ENCODE measurements at places on chromosomes 7 and 10.

GRCh38 chr10:124273141-124273540 is 145.6 kb downstream of the OAT start:
- no peak for DNase-seq

- DNase-seq, result no peak
These were observed 116.2 kb downstream of the CDH23 start for GRCh38 chr10:71512761-71513539.

DNA sequence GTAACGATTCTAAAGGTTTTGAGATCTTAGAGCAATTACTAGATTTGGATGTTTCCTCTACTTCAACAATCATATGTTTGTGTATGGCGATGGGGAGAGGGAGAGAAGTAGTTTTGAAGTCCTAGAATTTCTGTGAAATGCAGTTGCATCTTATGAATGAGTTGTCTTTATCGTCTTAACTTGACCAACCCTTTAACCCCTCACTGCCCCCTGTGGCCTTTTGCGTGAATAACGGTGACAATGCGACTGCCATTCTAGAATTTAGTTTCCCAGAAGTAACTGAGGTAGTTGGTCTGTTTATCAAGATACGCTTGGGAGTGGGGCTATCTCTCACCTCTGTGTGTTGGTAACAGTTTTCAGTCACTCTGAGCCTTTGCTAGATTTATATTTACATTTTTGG is 204.6 kb downstream of the HDAC9 start:
- DNase-seq, result no peak

DNA sequence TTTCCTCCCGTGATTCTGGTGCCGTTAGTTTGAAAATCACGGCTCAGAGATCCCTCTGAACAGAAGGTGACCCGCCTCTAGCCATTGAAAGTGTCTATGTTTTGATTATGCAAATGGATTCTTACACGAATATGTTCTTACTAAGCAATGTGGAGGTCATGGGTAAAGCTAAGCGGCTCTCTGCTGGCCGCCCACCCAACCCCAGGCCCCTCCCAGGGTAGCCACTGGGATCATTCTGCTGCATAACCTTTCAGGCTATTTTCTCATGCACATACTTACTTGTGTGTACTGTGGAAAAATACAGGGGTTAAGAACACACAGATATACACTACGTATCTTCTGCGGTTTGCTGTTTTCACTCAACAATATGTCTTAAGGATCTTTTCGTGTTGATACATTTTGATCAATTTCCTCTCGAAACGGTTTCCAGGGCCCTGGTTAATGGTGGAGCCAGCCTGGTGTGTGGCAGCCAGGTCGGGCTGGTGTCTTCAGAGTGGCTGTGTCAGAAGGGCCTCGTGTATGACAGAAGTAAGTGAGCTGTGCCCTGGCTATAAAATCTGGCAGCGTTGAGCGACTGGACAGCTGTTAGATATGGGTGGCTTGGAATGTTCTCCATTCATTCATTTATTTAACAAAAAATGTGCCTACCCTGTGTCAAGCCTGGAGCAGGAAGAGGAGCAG is 29.9 kb downstream of the ZNF783 start:
- DNase-seq, result no peak

DNA sequence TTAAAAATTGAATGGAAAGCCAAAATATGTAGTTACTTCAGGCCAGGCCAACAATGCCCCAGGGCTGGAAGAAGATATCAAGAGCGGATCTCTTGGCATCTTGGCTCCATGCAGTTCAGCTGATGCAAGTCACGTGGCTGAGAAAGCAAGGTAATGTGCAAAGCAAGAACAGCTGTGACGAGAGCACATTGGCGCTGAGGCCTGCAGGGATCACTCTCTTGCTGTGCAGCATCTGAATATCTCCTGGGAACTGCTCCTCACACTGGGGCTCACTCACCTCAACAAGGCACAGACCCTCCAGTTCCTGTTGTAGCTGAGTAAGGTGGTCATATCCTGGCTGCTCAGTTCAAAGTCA is 14.0 kb downstream of the AKR1B1 start:
- no peak for DNase-seq

- DNase-seq, result no peak
These were observed 51.1 kb upstream of the PODXL start for GRCh38 chr7:131607291-131608115.

GRCh38 chr7:105131033-105131656 is 117.1 kb downstream of the KMT2E start:
- DNase-seq, result no peak

DNA sequence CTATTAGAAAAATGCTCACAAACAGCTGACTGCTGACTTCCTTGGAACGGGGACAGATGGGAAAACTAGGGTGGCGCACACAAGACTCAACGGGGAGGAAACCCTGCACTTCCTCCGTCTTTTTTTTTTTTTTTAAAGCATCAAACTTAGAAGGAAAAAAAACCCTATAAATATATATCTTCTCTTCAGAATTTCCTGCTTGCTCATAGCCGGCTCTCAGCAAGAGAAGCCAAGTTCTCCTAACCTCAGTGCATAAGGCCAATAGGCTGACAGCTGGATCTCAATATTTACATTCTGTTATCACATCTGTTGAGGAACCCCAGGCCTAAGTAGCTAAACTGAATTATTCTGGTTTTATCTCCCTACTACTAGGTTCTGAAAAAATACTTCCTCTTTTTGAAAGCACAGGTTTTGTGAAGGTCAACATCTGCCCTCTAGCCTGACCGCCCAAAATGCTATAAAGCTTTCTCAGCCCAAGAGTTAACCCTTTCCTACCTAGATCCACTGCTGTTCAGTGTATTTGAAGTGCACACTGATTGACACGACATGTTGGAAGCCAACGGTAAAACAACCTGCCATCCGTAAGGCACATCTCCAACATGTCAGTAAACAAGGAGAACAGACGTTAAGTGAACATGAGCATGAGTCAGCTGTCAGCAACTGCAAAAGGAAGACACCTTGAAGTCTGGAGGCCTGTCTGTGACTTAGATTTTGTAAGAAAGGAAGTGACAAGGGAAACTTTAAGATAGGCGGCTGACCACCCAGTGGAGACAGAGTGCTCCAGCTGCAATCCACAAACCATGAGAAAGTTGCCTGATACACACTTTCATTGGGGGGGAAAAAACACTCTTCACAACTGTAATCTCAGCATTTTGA is 83.8 kb downstream of the EBLN1 start:
- DNase-seq, result no peak

DNA sequence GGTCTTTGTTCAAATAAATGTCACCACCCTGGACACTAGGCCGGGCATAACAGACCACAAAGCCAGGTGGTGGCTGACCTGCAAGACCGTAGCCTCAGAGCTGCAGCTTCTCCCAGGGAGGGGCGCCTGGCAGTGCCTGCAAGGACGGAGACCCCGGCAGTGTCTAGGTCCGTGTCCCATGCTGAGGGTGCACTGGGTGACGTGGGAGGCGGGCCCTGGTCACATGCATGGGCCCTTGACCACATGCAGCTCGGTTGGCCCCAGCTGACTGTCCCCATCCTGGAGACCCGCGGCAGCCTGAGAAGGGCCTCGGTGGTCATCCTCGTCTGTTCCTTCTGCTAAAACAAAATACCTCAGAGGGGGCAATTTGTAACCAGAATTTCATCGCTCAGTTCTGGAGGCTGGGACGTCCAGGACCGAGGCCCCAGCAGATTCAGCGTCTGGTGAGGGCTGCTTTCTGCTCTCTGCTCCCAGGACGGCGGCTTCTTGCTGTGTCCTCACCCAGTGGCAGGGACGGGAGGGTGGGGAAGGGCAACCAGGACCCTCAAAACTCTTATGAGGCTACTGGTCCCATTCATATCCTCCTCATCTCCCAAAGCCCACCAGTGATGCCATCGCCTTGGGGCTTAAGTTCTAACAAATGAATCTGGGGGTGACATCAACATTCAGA is 36.8 kb downstream of the PWWP2B start:
- DNase-seq, result no peak

DNA sequence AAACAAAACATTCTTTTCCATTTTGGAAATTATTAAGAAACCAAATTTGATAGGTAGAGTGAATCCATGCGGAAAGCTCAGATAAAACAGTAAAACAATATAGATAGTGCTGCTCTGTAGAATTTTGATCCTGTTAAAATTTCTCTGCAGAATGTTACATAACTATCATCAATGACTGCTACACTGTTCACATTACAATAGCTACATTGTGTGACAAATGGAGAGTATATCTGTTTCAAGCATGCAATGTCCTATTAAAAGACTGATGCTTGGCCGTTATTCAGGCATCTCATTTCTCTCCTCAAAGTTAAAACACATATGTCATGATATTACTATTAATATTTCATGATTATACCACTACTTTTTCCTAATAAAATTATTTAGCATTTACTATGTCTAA is 14.7 kb upstream of the TMEM106B start:
- no peak for DNase-seq

DNA sequence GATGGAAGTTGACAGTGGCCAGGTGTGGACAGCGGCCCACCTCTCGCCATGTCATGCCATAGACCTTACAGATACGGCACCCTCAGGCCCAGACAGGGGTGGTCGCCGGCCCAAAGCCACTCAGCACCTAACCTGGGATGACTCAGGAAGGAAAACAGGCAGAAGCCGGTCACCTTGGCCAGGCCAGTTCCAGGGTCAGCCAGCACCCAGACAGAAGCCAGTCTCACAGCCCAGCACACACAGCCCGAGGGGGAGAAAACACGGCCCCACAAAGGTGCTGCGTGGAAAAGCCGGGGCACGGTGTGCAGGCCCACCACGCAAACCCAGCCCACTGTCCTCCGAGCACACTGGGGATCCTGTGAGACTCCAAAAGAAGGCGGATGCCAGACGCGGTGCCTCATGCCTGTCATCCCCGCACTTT is 95.2 kb upstream of the DNAAF5 start:
- no peak for DNase-seq

- no peak for DNase-seq
These were observed 199.2 kb downstream of the HECW1 start for GRCh38 chr7:43311694-43312093.

DNA sequence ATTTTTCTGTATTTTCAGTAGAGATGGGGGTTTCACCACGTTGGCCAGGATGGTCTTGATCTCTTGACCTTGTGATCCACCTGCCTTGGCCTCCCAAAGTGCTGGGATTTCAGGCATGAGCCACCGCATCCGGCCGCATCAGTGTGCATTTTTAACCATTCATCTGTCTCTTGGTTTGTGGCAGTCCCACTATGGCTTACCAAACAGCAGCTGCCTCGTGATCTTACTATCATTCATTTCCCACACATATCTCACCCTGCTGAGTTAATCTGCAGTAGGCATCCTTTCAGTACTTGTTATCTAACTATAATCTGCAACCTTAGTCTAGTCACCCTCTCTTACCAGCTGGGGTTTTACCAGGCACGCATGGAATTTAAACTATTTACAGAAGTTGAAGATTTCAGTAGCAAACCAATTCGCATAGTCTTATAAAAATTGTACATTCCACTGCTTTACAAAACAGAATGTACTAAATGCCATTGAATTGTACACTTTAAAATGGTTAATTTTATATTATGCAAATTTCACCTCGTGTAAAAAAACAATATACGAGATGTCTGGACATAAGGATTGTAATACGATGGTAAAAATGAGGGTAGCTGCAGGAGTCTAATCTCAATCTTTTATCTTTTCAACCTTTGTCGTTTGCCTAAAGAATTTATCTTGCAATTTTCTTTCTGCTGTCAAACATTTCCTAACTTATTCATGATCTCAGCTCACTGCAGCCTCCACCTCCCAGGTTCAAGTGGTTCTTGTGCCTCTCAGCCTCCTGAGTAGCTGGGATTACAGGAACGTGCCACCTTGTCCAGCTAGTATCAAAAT is 4.6 kb upstream of the TBC1D12 start:
- peak; percentile 11 for DNase-seq

DNA sequence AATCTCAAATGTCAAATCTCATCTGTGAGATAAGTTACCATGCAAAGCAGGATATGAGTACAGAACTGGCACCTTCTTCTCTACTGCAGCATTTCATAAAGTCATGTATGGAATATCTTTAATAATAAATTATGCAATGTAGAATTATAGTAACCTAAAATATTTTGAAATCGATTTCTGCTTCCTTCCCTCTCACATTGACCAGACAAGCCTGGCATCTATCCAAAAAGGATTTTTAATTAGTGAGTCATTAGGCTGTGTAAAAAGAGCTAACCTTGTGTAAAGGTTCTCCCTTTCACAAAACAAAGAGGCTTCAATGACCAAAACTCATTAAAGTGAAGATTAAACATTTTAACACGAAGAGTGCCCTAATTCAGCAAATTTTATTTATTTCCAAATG is 48.8 kb upstream of the EXOC6 start:
- DNase-seq, result no peak

GRCh38 chr10:50577681-50578350 is 45.9 kb downstream of the SGMS1 start:
- no peak for DNase-seq

DNA sequence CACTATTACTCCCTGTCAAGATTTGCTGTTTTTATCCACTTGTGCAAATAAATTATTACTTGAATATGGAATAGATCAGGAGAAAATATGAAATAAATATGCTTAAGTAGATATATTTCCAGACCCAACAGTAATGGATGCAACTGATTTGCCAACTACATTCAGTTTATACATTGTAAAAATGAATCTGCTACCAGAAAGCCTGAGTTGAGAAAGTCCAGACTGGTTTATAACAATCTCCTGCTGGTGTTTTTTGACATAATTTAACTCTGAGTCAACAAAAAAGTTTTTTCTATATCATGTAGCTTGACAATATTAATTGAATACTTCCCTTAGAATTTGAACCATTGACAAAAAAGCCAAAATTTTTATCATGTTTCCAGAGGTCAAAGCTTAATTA is 265.8 kb upstream of the SEMA3D start:
- DNase-seq, result no peak

DNA sequence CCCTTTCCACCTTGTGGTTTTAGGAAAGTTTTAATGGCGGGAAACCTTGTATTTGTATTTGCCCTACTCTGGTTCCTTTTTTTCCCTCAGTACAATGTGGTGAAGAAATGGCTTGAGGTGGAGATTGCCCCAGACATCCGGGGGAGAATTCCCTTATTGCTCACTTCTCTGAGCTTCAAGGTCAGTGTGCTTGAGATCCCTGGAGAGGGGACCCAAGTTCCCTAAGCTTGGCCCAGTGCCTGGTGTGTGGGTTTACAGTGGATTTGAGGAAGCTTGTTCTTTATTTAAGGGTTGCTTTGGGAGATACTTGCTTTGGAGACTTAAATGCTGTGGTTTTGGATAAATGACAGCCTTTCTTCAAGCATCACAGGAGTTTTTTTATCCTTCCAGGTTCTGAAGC is 18.3 kb downstream of the CALHM2 start:
- DNase-seq, result no peak

- DNase-seq, result peak; percentile 40
These were observed 328.7 kb downstream of the CXCL12 start for GRCh38 chr10:44056206-44056605.

DNA sequence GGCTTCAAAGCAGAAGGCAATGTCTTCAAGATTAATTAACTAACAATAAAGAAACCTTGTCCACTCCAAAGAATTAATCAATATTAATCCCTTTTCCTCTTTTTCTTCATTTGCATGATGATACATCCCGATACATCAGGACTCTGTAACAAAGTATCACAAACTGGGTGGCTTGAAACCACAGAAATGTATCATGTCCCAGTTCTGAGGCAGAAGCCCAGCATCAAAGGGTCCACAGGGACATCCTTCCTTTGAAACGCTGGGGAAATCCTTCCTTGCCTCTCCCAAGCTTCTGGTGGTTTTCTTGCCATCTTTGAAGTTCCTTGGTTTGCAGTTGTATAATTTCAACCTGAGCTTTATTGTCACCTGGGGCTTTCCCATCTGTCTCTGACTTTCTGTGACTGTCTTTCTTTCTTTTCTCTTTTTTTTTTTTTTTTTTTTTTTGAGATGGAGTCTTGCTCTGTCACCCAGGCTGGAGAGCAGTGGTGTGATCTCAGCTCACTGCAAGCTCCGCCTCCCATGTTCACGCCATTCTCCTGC is 210.2 kb upstream of the ADARB2 start:
- no peak for DNase-seq

GRCh38 chr7:98627413-98627790 is 10.3 kb downstream of the NPTX2 start:
- no peak for DNase-seq

Measured in AG20443 (cell line).